Psoas muscle (tissue), 8 donors: ENCODE measurements at places on chromosomes 7 and 10. TPM values are rescaled to one million over a fixed set of nuclear protein-coding genes. Genes with fewer than 3 reads are reported as not detected.

DNA sequence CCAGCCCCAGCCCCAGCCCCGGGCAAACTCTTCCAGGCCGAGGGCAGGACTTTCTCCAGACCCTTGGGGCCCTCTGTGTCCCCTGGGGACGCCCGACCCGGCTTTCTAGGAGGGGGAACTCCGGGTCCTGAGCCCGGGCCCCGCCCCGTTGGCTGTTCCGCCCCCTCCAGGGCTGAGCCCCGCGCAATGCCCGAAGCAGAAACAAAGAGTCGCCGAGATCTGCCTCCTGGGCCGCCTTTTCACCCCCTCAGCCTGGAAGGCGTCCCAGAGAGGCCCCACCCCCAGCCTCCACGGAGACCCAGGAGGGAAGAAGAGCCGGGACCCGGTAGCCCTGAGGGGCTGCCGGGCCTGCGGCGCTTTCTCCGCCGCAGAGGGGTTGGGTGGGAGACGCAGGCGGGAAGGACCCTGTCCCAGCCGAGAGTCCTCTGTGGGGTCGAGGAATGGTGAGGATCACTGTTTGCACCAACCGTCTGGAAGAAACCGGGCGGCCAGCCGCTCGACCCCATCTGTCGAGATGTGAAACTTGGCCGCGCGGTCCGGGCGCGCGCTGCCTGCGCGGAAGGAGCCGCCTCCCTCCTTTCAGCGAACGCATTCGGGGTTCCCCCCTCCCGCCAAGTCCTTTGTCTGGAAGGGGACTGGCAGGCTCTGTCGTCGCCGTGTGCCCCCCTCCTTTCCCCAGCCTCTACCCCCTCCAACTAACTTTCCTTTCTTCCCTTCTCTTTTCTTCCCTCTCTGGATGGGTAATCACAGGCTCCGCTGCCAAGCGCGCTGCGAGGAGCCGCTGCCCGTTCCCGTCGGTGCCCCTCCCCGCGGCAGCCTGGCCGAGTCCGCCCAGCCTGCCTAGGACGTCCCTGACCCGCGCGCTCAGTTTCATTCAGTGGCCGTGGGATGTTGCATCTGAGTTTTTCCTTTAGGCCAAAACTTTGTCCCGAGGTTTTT lies 10.2 kb downstream of the EN2 start:
- no peak for DNase-seq

DNA sequence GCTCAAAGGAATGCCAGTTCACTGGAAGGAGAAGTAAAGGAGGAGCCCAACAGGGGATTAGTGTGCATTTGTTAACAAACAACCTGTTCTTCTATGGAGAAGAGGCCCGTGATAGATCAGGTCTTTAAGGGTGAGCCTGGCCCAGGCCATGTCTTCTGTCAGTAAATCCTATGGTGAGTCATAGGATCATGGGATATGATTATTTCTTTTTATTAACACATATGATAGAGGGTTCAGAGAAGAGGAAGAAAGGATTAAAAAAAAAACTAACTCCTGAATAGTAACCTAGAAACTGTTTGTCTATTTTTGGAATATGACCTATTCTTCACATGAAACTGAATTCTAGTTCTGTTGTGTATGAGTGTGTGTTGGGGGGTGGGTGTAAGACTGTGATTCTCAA lies 70.4 kb downstream of the GPR158 start:
- no peak for DNase-seq

The RAPGEF5 gene
- 10.8 TPM for total RNA-seq

The LRRC61 gene
- total RNA-seq: 0.88 TPM

GRCh38 chr7:117116211-117116610 lies 162.9 kb downstream of the ST7 start:
- no peak for DNase-seq

The GRM3 gene
- total RNA-seq: not detected

The SHTN1 gene
- 1.2 TPM for total RNA-seq

- no peak for DNase-seq
Observed at GRCh38 chr7:134474828-134475227, 15.9 kb upstream of the AKR1B1 start.

The PON1 gene
- total RNA-seq: not detected
